ENCODE measurements at places on chromosomes 3 and 15.

- no peak for DNase-seq
Observed at GRCh38 chr3:194575484-194576210, 57.6 kb downstream of the TMEM44 start.

DNA sequence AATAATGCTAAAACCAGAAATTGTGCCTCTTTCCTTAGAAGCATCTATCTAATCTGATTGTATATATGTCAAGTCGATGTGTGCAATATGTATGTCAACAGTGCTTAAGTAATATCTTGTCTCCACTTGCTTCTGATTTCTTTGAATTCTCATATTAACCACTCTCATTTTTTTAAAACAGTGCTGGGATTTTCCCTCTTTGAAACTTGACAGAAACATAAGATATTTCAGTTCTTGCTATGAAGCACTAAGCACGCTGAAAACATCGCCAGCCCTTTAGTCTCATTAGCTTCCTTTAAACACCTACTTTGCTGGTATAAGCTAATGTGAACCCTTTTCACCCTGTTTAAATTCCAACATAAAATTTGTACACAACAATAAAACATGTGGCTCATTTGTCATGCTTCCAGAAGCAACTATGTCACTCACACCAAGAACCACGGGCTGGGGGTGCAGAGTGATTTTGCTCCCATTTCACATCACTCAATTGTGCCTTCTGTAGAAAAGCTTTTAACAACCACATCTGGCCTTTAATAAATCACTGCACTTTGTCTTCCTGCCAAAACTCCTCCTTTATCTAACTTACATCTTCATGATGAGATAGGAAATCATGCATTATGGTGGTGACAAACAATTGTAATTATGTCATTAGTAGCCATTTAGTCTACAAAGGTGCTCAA is 185.2 kb downstream of the FOXP1 start:
- DNase-seq = no peak

GRCh38 chr15:90836296-90836871 is 32.0 kb upstream of the FURIN start:
- DNase-seq = no peak

GRCh38 chr3:196159952-196160804 is 51.0 kb downstream of the ZDHHC19 start:
- no peak for DNase-seq

DNA sequence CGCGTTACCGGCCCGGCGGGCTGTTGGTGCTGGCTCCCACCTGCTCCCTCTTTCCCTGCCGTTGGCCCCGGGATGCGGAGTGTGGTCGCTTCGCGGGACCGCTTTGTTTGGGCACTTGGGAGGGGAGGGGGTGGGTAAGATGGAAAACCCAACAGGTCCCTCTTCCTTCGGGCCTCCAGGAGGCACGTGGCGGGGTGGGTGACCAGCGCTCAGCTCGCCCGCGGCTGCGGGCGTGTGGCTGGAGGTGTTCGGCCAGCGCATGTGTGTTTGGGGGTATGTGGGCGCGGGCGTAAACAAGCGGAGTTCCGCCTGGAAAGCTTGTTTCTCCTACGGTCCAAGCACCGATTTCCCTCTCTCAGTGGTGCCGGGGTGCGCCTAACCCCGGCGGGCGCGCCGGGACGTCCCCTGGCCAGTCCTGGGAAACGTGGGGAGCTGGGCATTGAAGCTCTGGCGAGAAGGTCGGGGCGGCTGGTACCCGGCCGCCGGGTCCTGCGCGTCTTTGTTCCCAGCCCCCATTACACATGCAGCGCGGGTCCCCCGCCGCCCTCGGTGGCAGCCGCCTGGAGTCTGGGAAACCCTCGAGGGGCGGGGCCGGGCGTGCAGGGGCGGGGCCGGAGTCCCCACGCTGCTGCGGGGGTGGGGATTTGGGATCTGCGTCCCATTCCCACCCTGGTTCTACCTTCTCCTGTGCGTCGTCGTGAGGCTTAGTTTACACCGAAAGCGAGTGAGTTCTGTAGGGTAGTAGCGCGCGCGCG is 1.4 kb downstream of the ACVR2B start:
- DNase-seq = peak; percentile 82

GRCh38 chr3:77380136-77380535 is 340.2 kb downstream of the ROBO2 start:
- no peak for DNase-seq

- no peak for DNase-seq
Observed at GRCh38 chr3:116929505-116930222, 220.1 kb downstream of the TUSC7 start.

GRCh38 chr15:41493902-41494189 is 172 bp downstream of the ITPKA start:
- no peak for DNase-seq

GRCh38 chr3:79597709-79598108 is 170.1 kb downstream of the ROBO1 start:
- DNase-seq = no peak

DNA sequence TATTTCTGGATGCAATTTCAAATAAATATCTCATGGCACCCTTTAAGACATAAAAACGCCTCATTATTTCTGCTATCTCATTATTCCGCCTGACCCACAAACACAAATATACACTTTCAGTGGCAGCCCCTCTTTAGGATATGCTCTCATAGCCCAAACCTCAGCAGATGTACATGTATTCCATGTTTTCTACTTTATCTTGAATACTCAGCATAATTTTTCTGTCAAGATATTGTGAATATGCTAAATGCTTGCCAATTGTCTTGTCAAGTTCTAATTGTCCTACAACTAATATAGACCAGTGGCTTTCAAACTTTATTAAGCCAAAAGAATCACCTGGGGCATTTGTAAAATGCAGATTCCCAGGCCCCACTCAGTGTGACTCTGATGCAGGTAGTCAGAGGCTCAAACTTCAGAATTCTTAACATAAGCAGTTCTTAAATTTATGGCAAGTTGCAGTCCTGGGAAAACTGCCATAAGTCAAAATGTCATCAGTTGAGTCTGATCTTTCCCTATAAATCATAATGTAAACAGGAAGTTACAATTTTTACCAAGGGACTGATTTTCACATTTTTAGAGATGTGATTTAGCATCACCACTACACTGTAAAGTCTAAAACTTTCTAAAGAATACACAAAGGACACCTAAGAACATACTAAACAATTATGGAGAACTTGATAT is 135.1 kb downstream of the TBL1XR1 start:
- DNase-seq = no peak

DNA sequence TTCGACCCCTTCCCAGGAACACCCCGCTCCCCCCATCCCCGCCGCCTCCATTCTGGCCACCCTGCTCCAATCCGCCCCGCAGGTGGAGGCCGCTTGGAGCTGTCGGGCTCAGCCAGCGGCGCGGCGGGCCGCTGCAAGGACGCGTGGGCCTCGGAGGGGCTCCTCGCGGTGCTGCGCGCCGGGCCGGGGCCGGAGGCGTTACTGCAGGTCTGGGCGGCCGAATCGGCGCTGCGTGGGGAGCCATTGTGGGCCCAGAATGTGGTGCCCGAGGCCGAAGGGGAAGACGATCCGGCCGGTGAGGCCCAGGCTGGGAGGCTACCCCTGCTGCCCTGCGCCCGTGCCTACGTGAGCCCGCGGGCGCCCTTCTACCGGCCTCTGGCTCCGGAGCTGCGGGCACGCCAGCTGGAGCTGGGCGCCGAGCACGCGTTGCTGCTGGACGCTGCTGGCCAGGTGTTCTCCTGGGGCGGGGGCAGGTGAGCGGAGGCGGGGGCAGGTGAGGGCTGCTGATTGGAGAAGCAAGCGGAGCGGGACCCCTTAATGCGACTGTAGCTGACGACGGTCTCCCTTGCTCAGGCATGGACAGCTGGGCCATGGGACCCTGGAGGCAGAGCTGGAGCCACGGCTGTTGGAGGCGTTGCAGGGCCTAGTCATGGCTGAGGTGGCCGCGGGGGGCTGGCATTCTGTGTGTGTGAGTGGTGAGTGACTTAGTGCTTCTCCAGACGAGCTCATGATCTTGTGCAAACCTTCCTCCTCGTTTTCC is 2.5 kb downstream of the RCCD1 start:
- DNase-seq = no peak

- DNase-seq = no peak
Observed at GRCh38 chr3:147619921-147620560, 210.9 kb downstream of the ZIC1 start.

DNA sequence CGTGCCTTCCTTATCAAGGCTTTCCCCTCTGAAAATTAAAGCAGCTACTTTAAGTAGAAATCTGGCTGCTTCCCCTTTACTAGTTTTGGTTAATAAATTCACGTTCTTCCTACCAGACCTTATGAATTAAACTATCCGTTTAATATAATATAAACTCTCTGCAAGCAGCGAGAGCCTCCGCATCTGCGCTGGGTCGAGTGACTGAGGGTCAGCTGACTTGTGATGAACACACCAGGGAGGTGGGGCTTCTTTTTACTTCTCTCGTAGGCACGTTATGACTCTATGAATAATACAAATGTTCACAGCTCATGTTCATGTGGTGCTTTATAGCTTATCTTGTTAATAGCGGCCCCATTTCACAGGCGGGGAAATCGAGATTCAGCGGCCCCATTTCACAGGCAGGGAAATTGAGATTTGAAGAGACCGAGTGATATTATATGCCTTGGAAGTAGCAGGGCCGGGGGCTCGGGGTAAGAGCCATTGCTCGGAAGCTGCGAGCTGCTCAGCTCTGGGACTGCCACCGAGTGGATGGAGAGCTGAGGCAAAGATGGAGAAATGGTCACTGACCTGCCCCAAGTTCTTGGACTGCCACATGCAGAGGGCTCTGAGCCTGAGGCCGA is 8.3 kb downstream of the MUC4 start:
- no peak for DNase-seq

- DNase-seq = no peak
Observed at GRCh38 chr15:70513819-70514218, 249.5 kb downstream of the UACA start.

DNA sequence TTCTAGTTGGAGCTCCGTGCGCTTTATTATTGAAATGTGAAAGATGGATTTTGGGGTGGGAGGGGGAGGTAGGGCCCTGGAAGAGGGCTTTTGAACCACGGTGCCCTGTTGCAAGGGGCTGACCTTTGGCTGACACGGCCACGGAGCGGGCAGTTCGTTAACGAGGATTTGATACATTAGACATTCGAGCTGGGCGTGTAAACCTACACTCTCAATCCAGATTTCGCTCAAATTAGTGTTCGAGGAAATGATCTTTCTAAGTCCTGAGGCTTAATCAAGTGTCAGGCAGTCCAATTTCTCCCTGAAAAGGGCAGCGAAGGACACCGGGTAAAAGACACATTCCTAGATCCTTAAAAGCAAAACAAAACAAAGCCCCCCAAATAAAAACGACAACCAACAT is 13.0 kb downstream of the ZIC1 start:
- DNase-seq = no peak

DNA sequence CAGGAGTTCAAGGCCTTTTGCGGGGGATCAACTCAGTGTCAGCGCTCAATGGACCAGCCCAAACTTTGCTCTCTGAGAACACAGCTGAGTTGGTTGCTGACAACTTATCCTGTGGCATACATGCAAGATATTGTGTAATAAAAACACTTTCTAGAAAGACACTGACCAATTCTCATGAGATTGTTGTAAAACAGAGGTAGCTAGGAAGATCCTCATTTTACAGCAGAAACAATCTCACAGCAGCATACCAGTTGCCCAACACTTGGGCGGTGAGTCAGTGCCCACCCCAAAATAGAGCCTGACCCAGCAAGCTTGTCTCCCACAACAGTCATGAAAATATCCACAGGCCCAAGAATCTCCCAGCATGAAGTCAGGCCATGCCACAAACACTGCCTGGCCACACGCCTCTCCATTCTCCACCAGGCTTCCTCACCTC is 18.2 kb downstream of the KLHL6 start:
- no peak for DNase-seq

GRCh38 chr3:166570102-166570501 is 732.9 kb upstream of the BCHE start:
- DNase-seq = no peak

DNA sequence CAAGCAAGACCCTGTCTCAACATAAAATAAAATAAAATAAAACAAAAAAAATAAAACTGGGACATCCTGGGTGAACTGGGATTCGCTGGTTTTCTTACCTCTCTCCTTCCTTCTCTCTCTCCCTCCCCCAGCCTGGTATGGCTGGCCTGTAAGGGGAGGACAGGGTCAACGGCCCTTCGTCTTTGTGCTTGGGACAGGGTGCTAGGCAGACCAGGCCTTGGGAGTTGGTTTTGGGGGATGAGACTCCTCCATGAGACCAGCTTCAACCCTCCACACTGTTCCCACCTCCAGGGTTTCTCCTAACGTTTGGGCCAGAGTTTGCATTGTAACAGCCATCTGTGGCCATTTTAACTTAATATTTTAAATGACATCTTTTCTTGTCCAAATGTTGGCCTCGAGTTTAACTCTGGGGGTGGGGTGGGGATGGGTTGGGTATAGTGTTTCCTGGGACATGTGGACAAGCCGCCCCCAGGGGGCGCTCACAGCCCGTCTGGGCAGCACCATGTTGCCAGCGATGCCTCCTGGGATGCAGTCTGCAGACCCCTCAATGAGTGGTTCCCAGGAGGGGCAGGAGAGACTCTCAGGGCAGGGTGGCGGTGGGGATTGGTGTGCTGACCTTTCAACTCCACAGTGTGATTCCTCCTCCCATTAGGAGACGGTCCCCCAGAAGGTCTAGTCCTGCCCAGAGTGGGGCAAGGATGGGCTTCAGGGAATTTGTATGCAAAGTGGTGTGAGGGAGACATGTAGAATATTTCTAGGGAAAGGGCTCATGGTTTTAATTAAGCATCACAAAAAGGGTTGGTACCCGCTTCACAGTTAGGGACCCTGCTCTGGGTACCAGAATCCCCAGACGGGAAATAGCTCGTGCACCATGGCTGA is 37.7 kb upstream of the LCTL start:
- no peak for DNase-seq

DNA sequence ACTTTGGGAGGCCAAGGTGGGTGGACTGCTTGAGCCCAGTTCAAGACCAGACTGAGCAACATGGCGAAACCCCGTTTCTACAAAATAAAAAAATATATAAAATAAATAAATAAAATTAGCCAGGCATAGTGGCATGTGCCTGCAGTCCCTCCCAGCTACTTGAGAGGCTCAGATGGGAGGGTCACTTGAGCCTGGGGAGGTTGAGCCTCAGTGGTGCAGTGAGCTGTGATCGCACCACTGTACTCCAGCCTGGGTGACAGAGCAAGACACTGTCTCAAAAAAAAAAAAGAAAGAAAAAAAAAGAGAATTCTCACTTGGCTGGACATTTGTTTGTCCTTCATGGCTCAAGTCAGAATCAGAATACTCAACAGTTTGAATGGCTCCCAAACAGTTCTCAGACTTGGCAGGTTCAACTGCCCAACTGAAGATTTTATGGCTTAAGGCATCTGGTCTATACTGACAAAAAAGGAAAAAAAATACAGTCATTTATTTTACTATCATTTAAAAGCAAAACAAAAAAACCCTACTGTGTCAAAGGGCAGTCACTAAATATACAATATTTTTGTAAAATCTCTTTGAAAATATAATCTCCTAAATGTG is 106.6 kb downstream of the FBXL22 start:
- no peak for DNase-seq

GRCh38 chr3:114624047-114624445 is 330.2 kb downstream of the TIGIT start:
- DNase-seq = peak; percentile 73

DNA sequence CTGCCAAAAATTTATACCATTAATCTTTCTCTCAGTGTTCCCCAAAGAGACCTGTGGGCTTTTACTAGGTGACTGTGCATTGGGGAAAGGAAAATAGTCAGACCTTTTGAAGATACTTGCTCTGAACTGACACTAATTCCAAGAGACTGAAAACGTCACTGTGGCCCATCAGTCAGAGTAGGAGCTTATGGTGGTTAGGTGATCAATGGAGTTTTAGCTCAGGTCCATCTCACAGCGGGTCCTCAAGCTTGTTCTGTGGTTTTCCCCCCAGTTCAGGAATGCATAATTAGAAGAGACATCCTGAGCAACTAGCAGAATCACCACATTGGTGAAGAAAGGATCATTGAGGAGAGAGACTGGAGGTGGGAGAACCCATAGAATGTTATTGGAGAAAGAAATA is 134.7 kb downstream of the SV2B start:
- no peak for DNase-seq
